ENCODE measurements at places on chromosomes 3 and 15.
A peak's percentile ranks its signal among the peaks of the same experiment; 100 is the strongest.

- H3K27me3 ChIP-seq: no peaks in the 10 kb centered on the region
- H3K4me3 ChIP-seq: no peak overlapping the region
- H3K27ac ChIP-seq: no peak overlapping the region
- no peaks in the 10 kb centered on the region for H3K4me1 ChIP-seq
These were observed 109.5 kb downstream of the RARB start for GRCh38 chr3:25537516-25537915.

GRCh38 chr15:66483131-66483566, 14.4 kb downstream of the SNAPC5 start:
- no peak overlapping the region for H3K27ac ChIP-seq
- H3K4me1 ChIP-seq: no peaks in the 10 kb centered on the region
- no peak overlapping the region for H3K4me3 ChIP-seq
- no peak for DNase-seq
- peaks cover 67% of the 10 kb centered on the region for H3K36me3 ChIP-seq

DNA sequence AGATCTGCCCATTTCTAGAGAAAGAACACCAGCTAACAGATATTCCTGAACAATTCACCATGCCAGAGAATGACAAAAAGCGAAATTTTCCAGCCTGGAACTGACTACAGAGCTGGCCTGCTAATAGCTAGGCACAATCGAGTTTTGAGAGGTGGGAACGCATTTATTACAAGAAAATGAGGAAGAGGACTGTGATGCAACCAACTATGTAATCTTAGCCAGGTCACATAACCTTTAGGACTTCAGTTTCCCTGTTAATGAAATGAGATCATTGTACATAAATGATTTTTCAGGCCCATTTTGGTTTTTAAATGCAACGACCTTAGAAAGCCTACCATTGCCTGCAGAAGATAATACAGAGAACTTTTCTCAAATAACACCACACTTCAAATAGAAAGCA, 72.1 kb upstream of the SETMAR start:
- DNase-seq: no peak
- H3K4me1 ChIP-seq: no peaks in the 10 kb centered on the region
- no peak overlapping the region for H3K27ac ChIP-seq
- H3K36me3 ChIP-seq: no peaks in the 10 kb centered on the region

GRCh38 chr3:149258298-149258697, 36.7 kb upstream of the CP start:
- H3K27ac ChIP-seq: no peak overlapping the region
- H3K4me3 ChIP-seq: no peak overlapping the region
- H3K36me3 ChIP-seq: no peaks in the 10 kb centered on the region
- DNase-seq: no peak
- H3K27me3 ChIP-seq: no peaks in the 10 kb centered on the region
- no peaks in the 10 kb centered on the region for H3K4me1 ChIP-seq

GRCh38 chr3:114892880-114893279, 254.2 kb downstream of the ZBTB20 start:
- DNase-seq: no peak
- H3K27me3 ChIP-seq: no peaks in the 10 kb centered on the region
- H3K27ac ChIP-seq: no peak overlapping the region
- no peaks in the 10 kb centered on the region for H3K4me1 ChIP-seq

DNA sequence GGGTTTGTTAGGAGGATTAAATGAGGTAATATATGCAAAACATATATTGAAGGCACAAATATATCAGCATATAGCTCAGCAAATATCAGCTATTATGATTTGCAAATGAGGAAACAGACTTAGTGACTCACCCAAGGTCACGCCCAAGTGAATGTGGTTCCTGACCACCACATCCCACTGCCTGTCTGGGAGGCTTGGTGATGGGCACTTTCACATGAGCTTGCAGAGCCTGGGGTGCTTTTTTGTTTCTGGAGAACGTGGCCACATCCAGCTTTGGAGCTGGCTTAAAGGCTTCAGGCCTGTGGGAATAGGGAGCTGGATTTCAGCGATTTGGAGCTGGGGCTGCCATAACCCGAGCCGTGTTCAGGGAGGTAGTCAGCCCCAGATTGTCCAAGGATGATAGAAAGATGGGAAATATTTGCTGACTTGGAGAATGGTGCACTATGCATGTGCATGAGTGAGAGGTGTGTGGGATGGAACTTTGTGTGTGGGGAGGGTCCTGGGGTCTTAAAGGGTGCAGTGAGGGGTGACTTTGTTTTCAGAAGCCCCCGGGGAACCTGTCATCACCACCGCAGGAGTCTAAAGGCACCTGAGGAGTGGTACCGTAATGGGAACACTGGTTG, 12.0 kb upstream of the FGD5 start:
- DNase-seq: peak; percentile 48
- no peak overlapping the region for H3K4me3 ChIP-seq
- peaks cover 11% of the 10 kb centered on the region for H3K4me1 ChIP-seq
- H3K27me3 ChIP-seq: peaks cover 29% of the 10 kb centered on the region

DNA sequence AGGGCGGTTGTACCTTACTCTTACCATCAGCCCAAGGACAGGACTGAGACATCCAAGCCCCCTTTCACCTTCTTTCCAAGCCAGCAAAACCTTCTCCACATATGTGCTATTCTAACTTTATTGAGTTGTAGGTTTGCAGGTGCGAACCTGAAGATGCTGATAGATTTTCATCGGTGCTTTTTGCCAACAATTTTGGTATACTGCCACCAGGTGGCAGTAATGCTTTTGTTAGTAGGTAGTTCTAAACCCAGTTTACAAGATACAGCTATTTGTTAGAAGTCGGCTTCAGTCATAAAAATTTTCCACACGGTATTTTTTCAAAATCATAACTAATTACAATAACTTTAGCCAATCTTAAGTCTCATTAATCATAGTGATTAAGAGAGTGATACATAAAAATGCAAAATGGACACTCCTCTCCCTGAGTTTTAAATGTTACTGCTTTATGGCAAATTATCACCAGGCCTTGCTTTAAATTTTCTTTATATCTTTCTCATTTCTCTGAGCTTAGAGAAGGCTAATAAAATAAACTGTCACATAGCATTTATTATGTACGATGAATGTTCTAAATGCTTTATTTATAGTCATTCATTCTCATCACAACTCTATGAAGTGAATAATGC, 636 bp downstream of the TBC1D21 start:
- peaks cover 18% of the 10 kb centered on the region for H3K27me3 ChIP-seq
- H3K36me3 ChIP-seq: no peaks in the 10 kb centered on the region
- H3K4me1 ChIP-seq: no peaks in the 10 kb centered on the region
- H3K4me3 ChIP-seq: no peak overlapping the region
- H3K27ac ChIP-seq: no peak overlapping the region
- DNase-seq: peak; percentile 72

- H3K27me3 ChIP-seq: no peaks in the 10 kb centered on the region
- H3K36me3 ChIP-seq: no peaks in the 10 kb centered on the region
- DNase-seq: no peak
- H3K4me3 ChIP-seq: no peak overlapping the region
- peaks cover 2% of the 10 kb centered on the region for H3K4me1 ChIP-seq
These were observed 138.9 kb downstream of the APBA2 start for GRCh38 chr15:29024662-29025061.

- H3K4me1 ChIP-seq: no peaks in the 10 kb centered on the region
- H3K36me3 ChIP-seq: no peaks in the 10 kb centered on the region
These were observed 602.2 kb upstream of the ALCAM start for GRCh38 chr3:104764496-104764895.

- peaks cover 12% of the 10 kb centered on the region for H3K4me1 ChIP-seq
- no peak for DNase-seq
- no peak overlapping the region for H3K4me3 ChIP-seq
- H3K36me3 ChIP-seq: no peaks in the 10 kb centered on the region
These were observed 5.2 kb upstream of the CPLX3 start for GRCh38 chr15:74821091-74821789.

DNA sequence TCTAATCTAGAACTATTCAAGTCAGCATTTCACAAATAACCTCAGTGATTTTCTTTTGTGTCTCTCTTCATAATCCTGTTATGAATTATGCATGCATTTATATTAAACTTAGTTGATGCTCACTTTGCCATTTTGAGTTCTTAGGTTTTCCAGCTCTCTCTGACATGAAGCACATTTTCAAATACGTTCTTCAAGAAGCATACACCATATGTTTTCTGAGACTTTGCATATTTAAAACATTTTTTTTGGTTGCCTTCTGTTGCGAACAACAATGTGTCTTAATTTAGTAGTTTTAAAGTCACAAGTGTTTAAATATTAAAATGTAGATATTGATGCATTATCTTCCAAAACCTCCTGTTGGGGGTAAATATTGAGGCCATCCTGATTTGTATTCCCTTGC, 37.5 kb downstream of the SH3GL3 start:
- no peak for DNase-seq

- H3K27me3 ChIP-seq: no peaks in the 10 kb centered on the region
- no peak for DNase-seq
- no peaks in the 10 kb centered on the region for H3K4me1 ChIP-seq
- H3K4me3 ChIP-seq: no peak overlapping the region
These were observed 77.0 kb downstream of the P3H2 start for GRCh38 chr3:190043741-190044140.

DNA sequence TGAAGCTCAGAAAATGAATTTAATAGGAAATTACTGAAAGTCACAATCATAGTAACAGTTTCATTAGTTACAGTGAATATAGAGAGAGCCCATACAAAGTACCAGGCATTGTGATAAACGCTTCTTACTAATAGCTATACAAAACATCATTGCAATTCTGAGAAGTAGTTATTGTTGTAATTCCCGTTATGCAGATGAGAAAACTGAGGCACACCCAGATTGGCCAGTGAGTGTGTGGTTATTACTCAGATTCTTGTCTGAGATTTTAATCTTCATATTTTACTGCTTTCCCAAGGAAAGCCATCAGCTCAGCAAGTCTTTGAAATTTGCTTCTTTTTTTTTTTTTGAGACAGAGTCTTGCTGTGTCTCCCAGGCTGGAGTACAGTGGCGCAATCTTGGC, 14.3 kb downstream of the FLNB start:
- no peak for DNase-seq
- H3K27me3 ChIP-seq: no peaks in the 10 kb centered on the region
- no peak overlapping the region for H3K4me3 ChIP-seq
- H3K4me1 ChIP-seq: peaks cover 20% of the 10 kb centered on the region

GRCh38 chr3:100765437-100765975, 56.2 kb downstream of the TFG start:
- DNase-seq: no peak
- H3K27me3 ChIP-seq: no peaks in the 10 kb centered on the region
- H3K4me1 ChIP-seq: no peaks in the 10 kb centered on the region

DNA sequence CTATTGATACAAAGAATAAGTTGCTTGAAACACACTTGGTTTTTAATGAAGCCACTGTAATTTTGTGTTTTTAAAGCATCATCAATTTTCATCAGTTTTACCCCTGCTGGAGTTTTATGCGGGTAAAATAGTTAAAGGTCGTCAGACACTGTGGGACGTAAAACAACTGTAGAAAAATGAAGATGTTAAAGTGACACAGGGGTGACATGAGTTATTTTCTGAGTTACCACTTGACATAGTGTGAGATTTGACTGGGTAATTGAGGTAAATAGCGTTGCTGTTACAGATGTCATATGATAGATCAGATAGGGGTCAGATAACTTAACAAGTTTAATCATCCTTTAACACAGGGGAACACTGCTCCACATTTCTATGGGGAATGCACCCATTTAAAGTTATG, 297.6 kb downstream of the CHL1 start:
- H3K27me3 ChIP-seq: no peaks in the 10 kb centered on the region
- no peak overlapping the region for H3K4me3 ChIP-seq
- H3K36me3 ChIP-seq: no peaks in the 10 kb centered on the region
- no peak overlapping the region for H3K27ac ChIP-seq
- H3K4me1 ChIP-seq: no peaks in the 10 kb centered on the region

DNA sequence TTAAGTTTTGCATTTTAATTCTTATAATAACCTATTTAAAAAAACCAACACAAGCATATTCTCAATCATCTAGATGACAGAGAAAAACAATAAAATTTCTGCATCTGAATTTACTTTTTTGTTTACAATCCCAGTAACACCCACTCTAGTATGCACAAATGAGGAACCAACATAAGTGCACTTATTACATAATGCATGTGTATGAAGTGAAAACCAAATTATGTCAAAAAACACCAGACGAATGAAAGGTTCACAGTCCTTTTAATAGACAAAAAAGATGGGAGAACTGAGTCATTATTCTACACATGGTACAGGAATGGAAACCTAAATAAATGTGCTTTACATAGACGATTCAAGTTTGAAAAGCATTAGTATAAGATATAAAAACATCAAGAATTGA, 91.7 kb downstream of the NR1I2 start:
- H3K27ac ChIP-seq: no peak overlapping the region
- H3K4me3 ChIP-seq: no peak overlapping the region
- DNase-seq: no peak

DNA sequence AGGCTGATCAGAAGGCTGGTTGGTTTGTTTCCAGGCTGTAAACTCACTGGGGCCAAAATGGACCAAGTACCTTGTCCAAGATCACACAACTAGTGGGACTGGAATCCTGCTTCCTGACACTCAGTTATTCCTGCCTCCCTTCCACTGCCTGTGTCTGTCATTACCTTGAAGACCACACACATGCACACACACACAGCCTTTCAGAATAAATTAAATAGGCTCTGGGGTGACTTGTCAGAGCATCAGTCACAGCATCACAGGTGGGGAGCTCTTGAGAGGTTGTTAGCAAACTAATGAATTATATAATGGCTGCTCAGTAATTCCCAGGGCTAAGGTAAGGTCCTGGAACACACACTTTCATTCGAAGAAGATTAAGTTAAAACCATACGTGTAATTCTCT, 231.8 kb downstream of the UACA start:
- no peak overlapping the region for H3K27ac ChIP-seq
- H3K27me3 ChIP-seq: no peaks in the 10 kb centered on the region
- peaks cover 95% of the 10 kb centered on the region for H3K4me1 ChIP-seq

GRCh38 chr3:48500656-48501055, 3.3 kb downstream of the SHISA5 start:
- no peak overlapping the region for H3K4me3 ChIP-seq
- peaks cover 45% of the 10 kb centered on the region for H3K4me1 ChIP-seq

- no peak overlapping the region for H3K27ac ChIP-seq
- DNase-seq: no peak
- no peaks in the 10 kb centered on the region for H3K4me1 ChIP-seq
- no peak overlapping the region for H3K4me3 ChIP-seq
- H3K27me3 ChIP-seq: no peaks in the 10 kb centered on the region
- peaks cover 15% of the 10 kb centered on the region for H3K36me3 ChIP-seq
These were observed 24.5 kb downstream of the ABHD6 start for GRCh38 chr3:58261954-58262666.
